Activated naive CD4-positive, alpha-beta T cell treated with anti-CD3 and anti-CD28 coated beads, Interleukin-2, amount 50 U/mL, for 72 hours (primary cell): ENCODE measurements at places on chromosomes 5 and 9. TPM values are rescaled to one million over a fixed set of nuclear protein-coding genes. Genes with fewer than 3 reads are reported as not detected.

Gene TMEFF1
- 0.91 TPM for total RNA-seq

Gene ADAMTSL1
- not detected for total RNA-seq

Gene UAP1L1
- 28.2 TPM for total RNA-seq

Gene ABHD17B
- 11.1 TPM for total RNA-seq

Gene C5orf58
- not detected for total RNA-seq

Gene STOM
- total RNA-seq = 53.5 TPM
